ENCODE measurements at places on chromosomes 3 and 15.
A peak's percentile ranks its signal among the peaks of the same experiment; 100 is the strongest.

DNA sequence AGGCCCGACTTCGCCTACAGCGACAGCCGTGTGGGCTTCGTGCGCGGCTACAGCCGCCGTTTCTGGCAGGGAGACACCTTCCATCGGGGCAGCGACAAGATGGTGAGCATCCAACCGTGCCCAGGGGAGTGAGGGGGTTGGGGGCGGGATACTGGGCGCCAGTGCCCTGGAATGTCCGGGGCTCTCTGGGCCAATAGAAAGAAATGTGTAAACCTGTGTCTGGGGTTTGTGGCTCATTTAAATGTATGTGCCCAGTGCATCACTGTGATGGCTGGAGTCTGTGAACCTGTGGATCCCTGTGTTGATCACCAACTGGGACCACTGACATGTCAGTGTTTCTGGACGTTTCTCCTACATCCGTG lies 423 bp downstream of the CHAC1 start:
- no peak for DNase-seq

DNA sequence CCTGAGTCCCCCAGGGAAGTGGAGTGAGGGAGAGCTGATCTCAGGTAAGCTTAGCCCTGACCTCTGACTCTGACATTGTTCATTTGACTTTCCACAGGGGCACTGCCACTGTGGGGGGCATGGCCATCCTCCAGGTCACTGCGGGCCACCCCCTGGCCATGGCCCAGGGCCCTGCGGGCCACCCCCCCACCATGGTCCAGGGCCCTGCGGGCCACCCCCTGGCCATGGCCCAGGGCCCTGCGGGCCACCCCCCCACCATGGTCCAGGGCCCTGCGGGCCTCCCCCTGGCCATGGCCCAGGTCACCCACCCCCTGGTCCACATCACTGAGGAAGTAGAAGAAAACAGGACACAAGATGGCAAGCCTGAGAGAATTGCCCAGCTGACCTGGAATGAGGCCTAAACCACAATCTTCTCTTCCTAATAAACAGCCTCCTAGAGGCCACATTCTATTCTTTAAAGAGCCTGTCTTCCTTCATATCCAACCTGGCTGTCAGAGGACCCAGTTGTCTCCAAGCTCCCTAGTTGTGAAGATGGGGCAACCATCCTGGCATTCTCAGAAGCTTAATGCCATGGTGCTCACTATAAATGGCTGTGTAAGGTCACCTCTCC lies 1.9 kb upstream of the DISP2 start:
- no peak for DNase-seq

DNA sequence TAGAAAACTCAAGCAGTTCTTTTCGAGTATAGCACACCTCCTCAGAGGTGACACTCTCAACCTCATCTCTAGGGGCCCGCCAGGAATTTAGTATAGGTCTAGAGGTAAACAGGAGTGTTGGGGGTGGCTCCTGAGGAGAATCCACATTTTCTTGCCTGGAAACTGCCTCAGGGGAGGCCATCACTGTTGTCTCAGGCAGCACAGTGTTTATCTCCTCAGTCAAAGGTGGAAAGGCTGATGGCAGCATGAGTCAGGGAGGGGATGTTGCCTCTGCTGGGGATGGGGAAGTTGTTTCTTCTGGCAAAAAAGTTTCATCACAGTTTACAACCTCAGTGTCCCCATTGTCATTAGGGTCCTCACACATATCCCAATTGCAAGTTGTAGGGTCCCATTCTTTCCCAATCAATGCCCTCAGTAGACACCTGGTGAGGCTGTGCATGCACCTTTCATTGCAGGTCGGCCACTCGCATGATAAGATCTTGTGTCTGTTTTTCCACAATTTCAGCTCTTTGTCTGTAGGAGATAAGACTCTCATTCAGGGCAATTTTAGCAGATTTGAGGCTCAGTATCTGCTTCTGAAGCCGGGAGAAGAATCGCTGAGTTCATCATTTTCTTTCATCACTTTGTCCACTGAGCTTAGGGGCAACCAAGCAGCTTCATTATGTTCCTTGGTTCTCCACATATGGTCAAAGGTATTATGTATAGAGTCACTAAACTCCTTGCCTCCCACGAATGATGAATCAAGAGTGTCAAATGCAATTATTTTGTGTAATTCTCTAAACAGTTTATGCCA lies 25.8 kb downstream of the NAALADL2 start:
- no peak for DNase-seq

GRCh38 chr3:35900079-35900478 lies 260.8 kb downstream of the ARPP21 start:
- DNase-seq: no peak

DNA sequence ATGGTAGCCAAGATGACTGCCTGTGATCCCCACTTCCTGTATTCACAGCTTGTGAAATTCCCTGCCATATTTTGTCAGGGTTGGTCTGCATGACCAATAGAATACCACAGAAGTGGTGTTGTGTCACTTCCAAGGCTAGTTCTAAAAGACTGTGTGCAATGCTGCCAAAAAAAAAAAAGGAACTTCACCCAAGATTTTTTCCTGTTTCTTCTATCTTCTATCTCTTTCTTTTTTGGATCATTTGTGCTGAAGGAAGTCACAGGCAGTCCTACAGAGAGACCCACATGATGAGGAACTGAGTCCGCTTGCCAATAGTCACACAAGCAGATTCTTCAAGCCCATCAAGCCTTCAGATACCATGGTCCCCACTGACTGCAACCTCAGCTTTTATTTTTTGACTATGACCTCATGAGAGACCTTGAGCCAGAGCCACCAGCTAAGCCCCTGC lies 18.1 kb upstream of the RAF1 start:
- DNase-seq: no peak

GRCh38 chr3:188158731-188159310 lies 4.9 kb downstream of the LPP start:
- DNase-seq: no peak

- DNase-seq: no peak
Observed at GRCh38 chr3:115388166-115388565, 235.1 kb upstream of the GAP43 start.

- DNase-seq: no peak
Observed at GRCh38 chr3:131738095-131738494, 235.3 kb upstream of the MRPL3 start.

- no peak for DNase-seq
Observed at GRCh38 chr3:63462732-63463131, 184.6 kb downstream of the SYNPR start.

DNA sequence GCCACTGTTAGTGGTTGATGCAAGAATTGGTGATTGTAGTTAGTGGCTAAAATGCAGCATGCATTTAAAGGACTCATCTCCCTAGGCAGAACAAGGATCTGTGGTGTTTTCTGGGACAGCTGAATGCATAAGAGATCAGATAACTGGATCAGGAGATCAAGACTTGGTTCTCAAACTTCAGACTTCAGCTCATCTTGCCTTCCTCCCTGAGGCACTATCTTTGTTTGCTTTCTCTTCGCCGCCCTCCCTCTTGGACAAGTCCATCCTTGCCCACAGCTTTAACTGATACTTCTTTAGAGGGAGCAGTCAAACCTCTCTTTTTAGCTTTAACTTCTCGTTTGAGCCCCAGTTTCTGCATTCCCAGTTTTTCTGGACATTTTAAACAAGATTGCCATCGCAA lies 195.4 kb upstream of the TPRG1 start:
- no peak for DNase-seq

- no peak for DNase-seq
Observed at GRCh38 chr15:34109797-34110663, 8.1 kb downstream of the PGBD4 start.

DNA sequence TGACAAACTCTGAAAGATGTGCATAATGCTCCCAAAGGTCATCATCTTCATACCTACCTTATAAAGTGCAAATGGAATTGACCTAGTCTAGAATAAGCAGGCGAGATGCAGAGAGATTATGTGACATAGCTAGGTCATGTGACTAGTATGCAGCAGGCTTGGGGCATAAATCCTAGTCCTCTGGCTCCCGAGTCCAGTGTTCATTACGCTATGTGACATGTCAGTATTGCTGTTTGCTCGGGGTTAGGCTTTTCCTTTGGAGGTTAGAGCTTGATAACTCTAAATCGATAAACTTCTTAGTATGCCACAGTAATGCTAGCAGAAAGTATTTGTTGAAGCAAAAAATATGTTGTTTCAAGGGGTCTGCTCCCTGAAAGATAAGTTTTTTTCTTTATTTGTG lies 481.7 kb upstream of the TPRG1 start:
- DNase-seq: no peak

DNA sequence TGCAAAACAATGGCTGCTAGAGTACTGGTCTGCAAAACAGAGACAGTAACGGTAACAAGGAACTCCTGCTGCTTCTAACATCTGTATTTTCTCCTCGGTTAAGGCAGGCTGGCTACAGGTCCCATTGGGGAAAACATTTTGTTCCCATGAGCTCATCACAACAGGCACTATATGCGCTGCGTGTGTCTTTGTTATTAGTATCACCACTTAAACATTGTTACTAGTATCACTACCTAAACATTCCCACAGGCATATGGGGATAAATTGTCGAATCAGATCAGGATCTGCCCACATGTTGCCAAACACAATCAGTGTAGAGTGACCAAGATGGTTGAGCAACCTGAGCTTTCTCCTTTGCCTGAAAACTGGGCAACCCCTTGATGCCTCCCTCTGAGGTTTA lies 77.2 kb downstream of the TOP2B start:
- peak; percentile 90 for DNase-seq

DNA sequence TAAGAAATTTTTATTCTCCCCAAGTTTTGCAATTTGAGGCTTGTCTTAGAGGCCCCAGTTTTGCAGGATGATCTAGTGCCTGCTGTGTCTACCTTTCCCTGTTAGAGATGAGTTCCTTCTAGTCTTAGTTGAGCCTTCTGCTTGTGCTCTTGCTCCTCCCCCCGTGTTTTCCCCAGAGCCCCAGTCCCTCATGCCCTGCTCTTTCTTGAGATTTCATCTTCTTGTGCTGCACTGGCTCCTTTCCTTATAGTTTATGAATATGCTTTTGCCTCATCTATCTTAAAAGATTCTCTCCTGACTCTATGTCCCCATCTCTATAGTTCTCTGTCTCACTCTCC lies 4.7 kb downstream of the GAP43 start:
- DNase-seq: no peak

- DNase-seq: no peak
Observed at GRCh38 chr3:9660972-9661371, 11.7 kb downstream of the MTMR14 start.

DNA sequence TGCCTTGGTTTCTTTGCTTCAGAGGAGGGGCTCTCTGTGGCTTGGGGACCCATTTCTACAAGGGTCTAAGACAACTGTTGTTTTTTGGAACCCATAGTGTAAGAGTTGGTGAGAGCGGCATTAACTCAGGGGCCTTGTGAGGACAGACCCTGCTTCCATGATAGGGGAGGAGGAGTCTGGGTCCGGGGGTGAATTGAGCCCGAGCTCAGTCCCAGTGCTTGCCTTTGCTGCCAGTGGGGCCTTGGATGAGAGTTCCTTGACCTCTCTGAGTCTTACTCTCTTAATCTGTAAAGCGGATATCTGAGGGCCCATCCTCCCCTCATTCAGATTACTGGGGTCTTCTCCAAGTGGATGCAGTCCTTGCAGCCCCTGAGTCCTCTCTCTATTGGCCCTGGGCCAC lies 74.2 kb downstream of the EEFSEC start:
- no peak for DNase-seq

- DNase-seq: no peak
Observed at GRCh38 chr15:94912760-94913159, 681.4 kb downstream of the MCTP2 start.
